Liver (tissue), 10 donors: ENCODE measurements at places on chromosomes 4 and X. TPM values are rescaled to one million over a fixed set of nuclear protein-coding genes. Genes with fewer than 3 reads are reported as not detected.

- no peak for DNase-seq
These were observed 111.3 kb downstream of the PHKA2 start for GRCh38 chrX:18872621-18873020.

- DNase-seq = peak; percentile 89
These were observed 410 bp upstream of the AMER1 start for GRCh38 chrX:64205735-64206501.

The SGMS2 gene
- polyA plus RNA-seq = 7.3 TPM

- no peak for DNase-seq
These were observed 2.2 kb downstream of the UGT2B7 start for GRCh38 chr4:69098470-69098869.

The IL9R gene
- not detected for polyA plus RNA-seq

The PWWP3B gene
- polyA plus RNA-seq = 0.36 TPM

DNA sequence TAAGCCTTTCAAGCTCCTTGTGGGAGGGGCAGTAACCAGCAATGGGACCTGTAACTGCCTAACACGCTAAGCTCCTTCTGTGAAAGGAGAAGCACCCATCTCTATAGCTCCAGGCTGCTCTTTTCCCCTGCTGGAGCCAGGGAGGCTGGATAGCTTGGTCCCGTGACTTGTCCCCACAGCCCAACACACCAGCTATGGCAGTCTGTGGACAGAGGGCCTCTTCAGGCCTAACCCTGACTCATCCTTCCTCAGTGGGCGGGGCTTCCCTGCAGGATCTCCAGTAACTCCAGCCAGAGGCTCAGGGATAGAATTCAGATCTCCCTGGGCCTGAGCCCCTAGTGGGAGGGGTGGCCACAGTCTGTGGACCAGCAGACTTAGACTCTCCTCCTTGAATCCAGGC lies 1290.1 kb downstream of the PCDH7 start:
- no peak for DNase-seq

The CDX4 gene
- not detected for polyA plus RNA-seq

GRCh38 chrX:10015723-10016518 lies 48.8 kb downstream of the CLDN34 start:
- peak; percentile 38 for DNase-seq

The CWH43 gene
- polyA plus RNA-seq = 0.13 TPM

DNA sequence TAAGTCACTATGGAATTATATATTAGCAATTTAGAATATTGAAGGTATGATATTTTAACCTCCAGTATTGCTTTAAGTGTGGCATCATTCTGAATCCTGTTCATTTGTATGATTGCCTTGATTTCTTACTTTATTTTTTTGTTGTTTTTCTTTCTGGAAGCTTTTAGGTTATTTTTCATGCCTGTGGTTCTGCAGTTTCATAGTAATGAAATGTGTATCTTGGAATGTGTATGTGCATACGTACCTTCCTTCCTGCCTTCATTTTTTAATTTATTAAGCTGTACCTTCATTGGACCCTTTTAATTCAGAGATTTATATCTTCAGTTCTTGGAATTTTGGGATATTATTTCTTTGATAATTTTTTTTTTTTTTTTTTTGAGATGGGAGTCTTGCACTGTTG lies 22.1 kb downstream of the CPEB2 start:
- no peak for DNase-seq

The SPANXB1 gene
- polyA plus RNA-seq = not detected

The NPY2R gene
- not detected for polyA plus RNA-seq

DNA sequence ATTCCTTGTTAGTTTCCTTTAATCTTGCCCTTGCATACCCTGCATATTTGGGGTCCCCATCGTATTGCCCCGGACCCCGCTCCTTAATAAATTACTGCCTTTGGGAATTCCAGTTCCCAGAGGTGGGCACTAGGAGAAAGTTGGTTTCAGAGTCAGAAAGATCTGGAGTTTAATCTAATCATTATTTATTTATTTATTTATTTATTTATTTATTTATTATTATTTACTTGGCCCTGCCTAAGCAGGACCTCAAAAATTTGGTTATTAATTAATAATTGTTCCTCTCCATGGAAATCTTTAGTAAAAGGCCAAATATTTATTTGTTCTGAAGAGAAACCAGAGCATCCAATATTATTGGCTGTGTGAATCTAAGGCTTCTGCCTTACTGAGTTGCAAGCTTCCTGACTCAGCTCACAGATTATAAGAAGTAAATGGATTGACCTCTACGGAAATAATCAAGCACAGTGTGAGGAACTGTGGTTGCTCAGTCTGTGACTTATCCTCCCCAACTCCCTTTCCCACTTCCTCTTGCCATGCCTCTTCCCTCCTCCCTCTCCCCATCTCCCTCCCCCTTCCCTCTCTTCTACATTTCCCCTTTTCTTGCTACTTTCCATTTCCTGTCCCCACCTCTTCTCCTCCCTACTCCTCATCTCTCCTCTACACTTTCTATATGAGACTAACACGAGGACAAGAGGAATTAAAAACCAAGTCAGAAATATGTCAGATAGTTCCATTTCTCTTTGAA lies 61.5 kb upstream of the AP1S2 start:
- DNase-seq = no peak

- DNase-seq = no peak
These were observed 26.9 kb downstream of the NKX6-1 start for GRCh38 chr4:84472154-84472553.

The FATE1 gene
- polyA plus RNA-seq = not detected

GRCh38 chr4:81883530-81884450 lies 412.1 kb upstream of the RASGEF1B start:
- no peak for DNase-seq

- DNase-seq = no peak
These were observed 55.0 kb upstream of the GAB1 start for GRCh38 chr4:143281507-143282190.

DNA sequence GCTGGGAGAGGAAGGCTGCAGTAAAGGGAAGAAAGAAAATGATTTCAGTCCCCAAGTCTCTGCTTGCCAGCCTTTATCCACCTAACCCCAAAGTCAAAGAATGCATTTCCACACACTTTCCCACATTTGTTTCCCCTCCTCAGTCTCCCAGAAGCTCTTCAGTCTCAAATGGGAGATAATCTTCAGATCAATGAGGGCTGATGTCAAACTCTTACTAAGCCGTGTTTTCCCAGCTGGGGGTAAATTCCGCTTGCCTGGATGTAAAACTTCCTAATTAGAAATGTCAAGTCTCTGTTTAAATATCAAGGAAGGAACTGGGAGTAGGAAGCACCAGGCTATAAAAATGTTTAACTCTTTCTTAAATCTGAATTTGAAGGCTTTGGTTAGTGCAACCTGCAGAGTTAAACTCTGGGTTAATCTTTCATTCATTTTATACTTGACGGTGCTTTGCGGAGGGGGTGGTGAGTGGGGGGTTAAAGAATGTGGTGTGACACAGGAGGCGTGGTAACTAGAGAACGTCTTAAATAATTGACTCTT lies 601.4 kb upstream of the ACTRT1 start:
- DNase-seq = no peak

DNA sequence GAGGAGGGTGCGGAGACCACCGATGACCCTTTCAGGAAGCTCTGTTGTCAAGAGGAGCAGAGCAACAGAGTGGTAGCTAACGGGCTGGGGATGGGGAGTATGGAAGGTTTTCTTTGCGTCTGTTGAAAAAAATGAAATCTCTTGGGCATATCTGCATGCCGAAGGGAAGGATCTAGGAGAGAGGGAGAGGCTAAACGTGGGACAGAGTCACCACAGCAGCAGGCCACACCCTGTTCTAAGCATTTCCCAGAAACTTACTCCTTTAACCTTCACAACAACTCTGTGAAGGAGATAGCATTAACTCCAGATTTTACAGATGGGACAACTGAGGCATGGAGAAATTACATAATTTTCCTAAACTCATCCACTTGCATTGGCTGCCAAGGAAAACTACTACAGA lies 71.8 kb upstream of the EXOC1L start:
- DNase-seq = no peak

GRCh38 chr4:123405267-123405865 lies 8.8 kb downstream of the SPRY1 start:
- DNase-seq = no peak

DNA sequence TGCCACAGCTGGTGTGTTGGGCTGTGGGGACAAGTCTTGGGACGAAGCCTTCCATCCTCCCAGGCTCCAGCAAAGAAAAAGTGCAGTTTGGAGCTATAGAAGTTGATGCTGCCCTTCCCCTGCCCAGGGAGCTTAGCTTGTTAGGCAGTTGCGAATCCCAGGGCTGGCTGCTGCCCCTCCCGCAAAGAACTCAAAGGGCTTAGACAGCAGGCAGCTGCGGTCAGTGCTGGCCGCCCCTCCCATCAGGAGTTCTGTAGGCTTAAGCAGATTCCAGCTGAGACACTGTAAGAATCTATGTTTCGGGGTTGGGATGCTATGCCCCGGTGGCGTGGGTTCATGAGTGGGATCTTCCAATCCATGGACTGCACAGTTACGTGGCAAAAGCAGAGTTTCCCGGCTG lies 956.7 kb downstream of the GLUD2 start:
- no peak for DNase-seq

The VCX3A gene
- not detected for polyA plus RNA-seq

DNA sequence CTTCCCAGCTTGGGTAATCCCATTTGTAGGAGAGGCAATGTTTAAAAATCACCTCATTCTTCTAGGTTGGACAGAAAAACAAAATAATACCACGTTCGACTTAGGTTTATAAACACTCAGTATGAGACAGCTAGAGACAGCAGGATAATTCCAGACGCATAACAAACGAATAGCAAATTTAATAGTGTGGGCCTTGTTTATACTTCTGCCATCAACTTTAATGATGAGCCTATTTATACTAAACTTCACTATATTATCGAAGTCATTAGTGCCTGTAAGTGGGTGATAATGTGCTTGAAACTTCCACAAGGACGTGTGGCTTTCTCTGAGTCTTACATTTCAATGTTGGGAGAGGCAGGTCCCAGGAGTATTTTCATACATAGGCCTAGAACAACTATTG lies 255.7 kb upstream of the PPARGC1A start:
- no peak for DNase-seq
